ENCODE measurements at places on chromosomes 4 and X.

DNA sequence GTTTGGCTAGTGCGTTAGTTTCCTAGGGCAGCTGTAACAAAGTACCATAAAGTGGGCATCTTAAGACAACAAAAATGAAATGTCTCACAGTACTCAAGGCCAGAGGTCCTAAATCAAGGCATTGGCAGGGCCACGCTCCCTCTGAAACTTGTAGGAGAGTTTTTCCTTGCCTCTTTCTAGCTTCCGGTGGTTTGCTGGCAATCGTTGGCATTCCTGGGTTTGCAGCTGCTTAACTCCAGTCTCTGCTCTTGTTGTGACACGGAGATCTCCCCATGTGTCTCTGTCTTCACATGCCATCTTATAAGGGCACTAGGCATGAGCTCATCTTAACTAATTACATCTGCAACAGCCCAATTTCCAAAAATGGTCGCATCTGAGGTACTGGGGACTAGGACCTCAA lies 362.0 kb upstream of the BOD1L1 start:
- no peak for DNase-seq

GRCh38 chr4:146428298-146428697 lies 93.4 kb downstream of the SLC10A7 start:
- no peak for DNase-seq

DNA sequence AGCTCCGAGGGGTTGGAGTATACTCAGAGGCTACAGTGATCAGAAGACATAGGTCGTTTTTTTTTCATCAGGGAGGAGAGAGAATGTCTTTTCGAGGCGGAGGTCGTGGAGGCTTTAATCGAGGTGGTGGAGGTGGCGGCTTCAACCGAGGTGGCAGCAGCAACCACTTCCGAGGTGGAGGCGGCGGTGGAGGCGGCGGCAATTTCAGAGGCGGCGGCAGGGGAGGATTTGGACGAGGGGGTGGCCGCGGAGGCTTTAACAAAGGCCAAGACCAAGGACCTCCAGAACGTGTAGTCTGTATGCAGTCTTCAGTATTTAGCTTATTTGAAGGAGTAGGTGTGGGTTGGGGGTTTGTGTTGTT lies 500 bp downstream of the GAR1 start:
- peak; percentile 8 for DNase-seq

DNA sequence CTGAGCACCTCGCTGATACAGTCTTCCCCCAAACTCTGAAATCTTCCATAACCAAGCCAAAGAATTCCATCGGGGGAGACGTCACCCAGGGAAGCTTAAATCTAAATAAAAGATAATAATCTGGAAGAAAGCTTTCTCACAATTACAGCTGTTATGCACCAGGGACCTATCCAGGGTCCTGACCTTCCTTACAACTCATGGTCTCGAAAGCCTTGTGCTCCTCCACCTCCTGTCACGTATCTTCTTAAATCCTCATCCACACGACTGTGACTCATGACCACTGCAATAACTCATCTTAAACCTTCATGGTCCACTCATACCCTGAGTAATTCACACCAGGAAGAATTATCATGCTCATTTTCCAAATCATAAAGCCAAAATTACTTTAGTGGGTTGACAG lies 166.8 kb upstream of the FRG1 start:
- DNase-seq = no peak

DNA sequence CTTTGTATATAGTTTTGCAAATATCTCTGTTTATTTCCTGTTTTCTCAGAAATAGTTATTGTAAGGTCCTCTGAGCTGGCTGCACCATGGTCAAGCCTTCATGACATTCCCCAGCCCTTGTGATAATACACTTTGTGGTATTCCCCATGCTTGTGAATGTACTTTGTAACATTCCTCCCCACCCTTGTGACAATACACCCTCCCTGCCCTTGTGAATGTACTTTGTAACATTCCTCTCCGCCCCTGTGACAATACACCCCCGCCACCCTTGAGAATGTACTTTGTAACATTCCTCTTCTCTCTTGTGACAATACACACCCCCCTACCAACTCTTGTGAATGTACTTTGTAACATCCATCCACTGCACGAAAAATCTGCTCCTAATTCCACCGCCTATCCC lies 530.7 kb downstream of the CENPC start:
- DNase-seq = no peak

GRCh38 chr4:106869551-106869950 lies 166.6 kb downstream of the DKK2 start:
- DNase-seq = no peak

- DNase-seq = no peak
These were observed at the start of gene HSPA4L for GRCh38 chr4:127782275-127783025. Gene HSPA4L, plus strand, starts transcription at chr4:127782322. Its CDS starts 229 bp downstream, at chr4:127782551.

DNA sequence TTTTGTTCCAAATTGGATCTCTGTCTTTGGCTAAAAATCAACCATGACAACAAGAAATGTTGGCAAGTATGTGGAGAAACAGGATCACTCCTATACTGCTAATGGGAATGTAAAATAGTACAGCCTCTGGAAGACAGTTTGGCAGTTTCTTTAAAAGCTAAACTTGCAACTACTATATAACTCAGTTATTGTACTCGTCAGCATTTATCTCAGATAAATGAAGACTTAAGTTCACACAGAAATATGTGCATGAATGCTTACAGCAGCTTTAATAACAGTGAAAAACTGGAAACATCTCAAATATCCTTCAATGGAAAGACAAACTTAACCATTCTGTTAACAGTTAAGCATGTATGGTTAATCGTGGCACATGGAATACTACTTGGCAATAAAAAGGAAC lies 15.4 kb upstream of the HAND2 start:
- no peak for DNase-seq

DNA sequence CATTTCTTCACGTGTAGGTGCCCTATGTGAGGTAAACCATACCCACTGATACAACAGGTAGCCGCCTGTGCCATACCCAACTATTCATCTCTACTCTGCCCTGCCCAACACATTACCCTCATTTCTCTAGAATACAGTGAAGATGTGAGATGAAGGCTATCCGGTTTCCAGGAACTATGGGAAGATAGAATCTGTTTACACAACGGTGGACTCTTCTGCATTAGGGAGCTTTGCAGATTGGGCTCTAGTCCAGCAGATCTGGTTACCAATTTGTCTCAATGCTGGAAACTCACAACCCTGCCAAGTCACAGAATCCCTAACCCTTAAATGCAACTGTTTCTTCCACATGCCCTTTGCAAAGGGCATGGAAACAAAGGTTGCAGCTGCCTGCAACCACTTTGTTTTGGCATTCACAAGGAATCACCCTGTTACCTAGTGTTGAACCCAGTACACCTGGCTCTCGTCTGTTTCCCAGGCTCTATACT lies 6.4 kb upstream of the SLAIN2 start:
- no peak for DNase-seq

GRCh38 chr4:140374130-140374477 lies 658 bp downstream of the SCOC start:
- no peak for DNase-seq

GRCh38 chrX:133685822-133686221 lies 270.5 kb upstream of the GPC4 start:
- DNase-seq = no peak

GRCh38 chrX:103754401-103754800 lies 22.2 kb upstream of the PLP1 start:
- DNase-seq = no peak

DNA sequence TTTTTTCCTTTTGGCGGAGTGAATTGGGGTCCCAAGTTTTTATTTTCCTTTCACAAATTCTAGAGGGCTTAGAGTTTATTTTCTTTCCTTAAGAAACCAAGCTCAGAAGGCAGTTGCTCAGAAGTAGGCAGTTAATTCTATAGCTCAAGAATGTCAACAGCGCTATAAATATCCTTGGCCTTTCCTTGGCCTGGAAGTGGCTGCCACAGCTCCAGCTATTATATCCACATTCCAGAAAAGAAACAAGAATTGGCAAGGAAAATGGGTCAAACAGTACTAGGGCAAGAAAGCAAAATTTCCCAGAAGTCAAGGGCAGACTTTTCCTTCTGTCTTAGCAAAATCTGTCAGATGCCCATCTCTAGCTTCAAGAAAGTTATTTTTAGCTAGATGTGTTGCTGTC lies 31.0 kb downstream of the SLC10A6 start:
- DNase-seq = no peak

DNA sequence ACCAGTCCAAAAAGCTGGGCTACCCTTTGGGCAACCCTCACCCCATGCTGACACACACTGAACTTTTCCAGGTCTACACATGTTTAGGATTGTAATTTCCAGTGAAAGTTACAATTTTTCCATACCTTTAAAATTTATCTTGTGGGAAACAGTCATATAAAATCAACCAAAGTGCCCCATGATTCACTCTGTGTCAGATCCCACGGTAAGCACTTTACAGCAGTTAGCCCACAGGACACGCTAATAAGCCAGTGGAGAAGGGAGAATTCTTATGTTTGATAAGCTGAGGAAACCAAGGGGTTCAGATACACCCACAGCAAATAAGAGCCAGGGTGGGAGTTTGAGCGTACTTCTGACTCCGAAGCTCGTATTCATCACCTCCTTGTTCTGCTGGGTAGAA lies 72.4 kb upstream of the TBL1X start:
- DNase-seq = no peak

DNA sequence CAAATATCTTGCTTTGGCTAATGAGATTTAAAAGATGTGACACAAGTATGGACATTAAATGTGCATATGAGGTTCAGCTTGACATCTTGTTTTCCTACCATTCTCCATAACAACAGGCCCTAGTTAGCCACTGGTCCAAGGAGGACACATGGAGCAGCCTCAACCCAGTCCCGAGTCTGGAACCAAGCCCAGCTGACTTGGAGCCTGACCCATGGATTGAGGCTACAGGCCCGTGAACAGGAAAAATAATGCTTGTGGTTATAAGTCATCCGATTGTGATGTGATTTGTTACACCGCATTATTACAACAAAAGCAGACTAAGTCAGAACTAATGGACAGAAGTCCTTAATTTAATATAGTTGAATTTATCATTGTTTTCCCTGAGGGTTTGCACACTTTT lies 123.2 kb upstream of the BANK1 start:
- no peak for DNase-seq

GRCh38 chr4:83283181-83283580 lies 1.4 kb downstream of the COQ2 start:
- DNase-seq = no peak

- no peak for DNase-seq
These were observed 75.8 kb downstream of the JAKMIP1 start for GRCh38 chr4:6124386-6125102.

DNA sequence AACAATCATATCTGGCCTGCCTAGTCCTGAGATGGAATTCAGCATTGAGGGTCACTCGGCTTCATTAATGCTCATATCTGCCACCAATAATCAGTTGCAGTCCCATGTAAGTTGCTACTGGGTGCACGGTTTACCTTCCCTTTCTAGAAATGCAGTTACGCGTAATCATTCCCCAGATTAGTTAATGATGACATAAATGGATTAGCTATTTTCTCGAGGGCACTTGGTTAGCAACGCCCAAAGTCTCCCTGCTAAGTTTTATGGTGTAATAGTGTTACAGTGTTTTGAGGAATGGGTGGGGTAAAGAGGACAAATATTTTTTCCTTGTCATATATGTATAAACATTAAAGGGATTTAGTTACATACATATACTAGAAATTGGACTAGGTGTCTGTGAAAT lies 118.8 kb downstream of the MID1 start:
- DNase-seq = no peak

All from activated naive CD4-positive, alpha-beta T cell (primary cell).